ENCODE measurements at places on chromosomes 3 and 15.
A peak's percentile ranks its signal among the peaks of the same experiment; 100 is the strongest.

DNA sequence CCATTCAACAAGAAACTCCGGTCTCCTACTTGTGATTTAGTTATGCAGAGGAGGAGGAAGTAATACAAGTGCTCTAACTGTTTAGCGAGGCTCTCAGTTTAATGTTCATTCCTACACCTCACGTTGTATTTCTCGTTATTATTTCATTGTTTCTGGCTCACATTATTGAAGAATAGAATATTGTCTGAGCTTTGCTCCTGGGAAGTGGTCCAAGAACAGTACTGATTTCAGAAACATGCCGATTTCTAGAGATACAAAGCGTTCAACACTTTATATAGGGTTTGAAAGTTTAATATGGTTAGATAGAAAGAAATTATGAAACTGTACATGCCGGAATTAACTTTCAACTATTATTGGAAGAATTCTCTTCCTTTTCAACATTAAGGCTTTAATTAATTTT, 1145.5 kb downstream of the TBL1XR1 start:
- DNase-seq, result no peak

DNA sequence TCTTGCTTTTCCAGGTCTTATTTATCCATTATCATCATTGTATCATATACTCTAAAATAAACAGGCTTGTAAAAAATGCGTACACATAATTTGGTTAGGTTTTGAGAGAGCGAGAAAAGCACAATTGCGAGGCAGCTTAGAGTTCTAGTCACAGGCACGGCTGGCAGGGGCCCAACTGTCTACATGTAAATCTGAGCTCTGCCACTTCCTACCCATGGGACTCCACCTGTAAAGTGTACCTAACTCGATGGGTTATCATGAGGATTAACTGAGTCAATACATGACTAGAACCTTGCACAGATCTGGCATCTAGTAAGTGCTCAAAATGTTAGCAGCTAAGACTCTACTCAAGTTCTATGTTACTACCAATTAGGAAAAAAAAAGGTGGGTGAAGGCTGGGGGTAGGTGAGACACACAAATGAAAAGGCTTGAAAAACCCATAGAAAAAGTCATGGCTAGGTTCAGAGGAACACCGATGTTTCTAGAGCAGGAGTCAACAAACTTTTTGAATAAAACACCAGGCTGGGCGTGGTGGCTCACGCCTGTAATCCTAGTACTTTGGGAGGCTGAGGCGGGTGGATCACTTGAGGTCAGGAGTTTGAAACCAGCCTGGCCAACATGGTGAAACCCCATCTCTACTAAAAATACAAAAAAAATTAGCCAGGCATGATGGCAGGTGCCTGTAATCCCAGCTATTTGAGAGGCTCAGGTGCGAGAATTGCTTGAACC, 36.2 kb downstream of the GLB1 start:
- DNase-seq, result no peak

DNA sequence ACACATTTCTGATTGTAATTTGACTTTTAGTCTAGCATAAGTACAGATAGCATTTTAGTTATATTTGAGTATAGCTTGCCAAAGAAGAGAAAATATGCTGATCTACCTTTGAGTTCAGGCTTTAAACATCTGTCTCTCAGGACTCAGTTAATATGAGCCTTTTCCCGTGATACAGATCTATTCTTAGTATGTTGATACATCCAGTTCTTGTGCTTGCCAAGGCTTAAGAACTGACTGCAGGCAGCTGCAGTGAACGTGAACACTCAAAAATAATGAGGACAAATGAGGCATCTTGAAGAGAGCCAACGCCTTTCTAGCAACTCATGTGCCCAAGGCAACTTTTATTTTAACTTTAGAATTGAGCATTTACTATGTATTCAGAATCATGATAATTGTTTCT, 325.5 kb downstream of the SI start:
- DNase-seq, result no peak

- DNase-seq, result no peak
Measured at GRCh38 chr3:188404701-188405100, 250.7 kb downstream of the LPP start.

DNA sequence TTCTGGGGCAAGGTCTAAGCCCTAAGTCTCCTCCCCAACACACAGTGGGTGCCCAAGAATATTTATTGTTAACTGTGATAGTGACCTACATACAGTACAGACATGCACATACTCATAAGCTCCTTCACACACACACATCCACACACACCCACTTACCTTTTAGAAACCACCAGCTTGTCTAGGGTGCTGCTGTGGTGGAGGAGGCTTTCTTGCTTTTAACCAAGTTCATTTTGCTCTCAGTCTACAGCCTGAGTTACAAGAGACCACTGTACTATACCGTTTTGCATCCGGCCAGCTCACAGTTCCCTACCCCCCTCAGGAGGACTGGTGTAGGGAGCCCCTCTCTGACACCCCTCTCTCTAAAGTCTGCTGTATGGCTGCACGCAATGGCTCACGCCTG, 16.7 kb downstream of the DAPK2 start:
- no peak for DNase-seq

- no peak for DNase-seq
Measured at GRCh38 chr15:72614810-72615532, 39.5 kb upstream of the GOLGA6B start.

DNA sequence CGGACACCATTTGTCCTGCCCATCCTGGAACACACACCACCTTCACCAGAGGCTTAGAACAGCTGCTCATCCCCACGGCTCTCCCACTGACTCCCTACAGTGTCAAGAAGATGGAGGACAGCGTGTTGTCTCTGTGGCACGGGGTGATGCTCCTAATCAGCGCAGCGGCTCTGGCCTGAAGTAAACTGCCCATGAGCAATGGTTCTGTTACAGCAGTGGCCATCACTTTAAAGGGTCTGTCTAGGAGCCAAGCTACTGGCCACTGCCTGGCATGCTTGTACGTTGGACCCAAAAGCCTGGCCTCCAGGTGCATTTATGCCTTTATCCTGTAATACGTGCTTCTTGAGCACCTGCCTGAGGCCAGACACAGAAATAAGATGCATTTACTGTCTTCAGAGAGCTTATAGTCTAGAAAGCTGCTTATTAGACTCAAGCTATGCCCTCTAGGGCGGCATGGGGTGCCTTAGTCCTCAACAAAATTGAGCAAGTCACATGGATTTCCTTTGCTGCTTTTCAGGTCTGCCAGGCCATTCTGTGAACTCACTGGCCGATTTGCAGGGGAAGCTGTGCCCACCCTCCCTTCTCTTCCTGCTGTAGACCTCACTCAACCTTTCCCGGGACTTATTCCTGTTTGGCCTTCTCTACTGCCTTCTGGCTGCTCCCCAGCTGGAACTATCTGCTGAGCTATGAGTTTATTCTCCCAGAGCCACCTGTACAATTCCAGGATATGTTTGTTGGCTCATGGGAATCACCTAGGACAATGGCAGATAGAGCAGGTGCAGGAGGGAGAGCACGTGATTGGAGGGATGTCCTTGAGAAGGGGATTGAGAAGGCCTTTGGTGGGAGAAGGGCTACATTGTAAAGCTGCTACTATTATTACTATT, 51.9 kb downstream of the STARD5 start:
- DNase-seq, result no peak

- DNase-seq, result no peak
Measured at GRCh38 chr15:100740138-100740537, 137.7 kb downstream of the ASB7 start.

- no peak for DNase-seq
Measured at GRCh38 chr15:63715818-63716217, 117.9 kb downstream of the HERC1 start.

- DNase-seq, result no peak
Measured at GRCh38 chr3:100865442-100865841, 127.8 kb downstream of the ABI3BP start.

DNA sequence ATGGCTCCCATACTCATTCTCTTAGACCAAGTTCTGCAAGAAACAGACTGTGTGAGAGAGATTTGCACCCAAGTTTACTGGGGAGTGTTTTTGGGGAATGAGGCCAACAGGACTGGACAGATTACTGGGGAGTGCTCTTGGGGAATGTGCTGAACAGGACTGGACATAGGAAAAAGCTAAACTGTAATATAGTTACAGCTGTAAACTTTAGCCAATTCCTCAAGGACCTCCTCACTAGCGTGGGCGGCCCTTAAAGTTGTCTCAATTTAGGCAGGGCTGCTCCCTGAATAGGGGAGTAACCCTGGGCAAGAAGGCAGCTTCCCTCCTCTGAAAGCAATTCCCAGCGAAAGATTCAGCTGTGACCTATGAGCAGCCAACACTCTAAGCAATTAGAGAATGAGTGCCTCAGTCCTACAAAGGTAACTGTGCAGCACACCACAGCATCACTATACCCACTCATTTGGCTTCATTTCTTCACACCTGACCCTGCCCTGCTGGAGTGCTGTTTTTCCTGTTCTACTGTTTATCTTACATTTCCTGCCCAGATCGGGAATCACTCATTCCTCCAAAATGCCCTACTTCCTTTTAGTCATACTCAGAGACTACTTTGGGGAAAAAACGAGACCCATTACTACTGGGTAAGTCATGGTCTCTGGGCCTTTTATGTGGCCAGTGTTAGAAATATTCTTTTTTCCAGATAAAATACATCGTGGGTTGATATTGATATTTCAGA, 41.3 kb upstream of the TRIM42 start:
- DNase-seq, result peak; percentile 18

DNA sequence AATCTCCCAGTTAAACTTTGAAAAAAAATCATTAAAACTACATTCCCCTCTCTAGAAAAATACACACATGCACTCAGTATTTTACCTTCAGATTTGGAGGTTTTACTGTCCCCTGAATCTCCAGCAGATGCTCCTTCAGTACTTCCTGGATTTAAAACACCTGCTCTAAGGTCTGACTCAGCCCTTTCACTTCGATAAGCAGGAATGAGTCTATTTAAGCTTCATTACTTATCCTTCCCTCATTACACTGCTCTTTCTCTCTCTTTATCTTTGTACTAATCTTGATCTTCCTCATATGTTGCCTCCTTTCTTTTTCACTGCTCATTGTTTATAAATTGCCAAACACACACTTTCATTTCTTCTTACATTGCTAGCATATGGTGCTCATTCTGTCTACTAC, 443.9 kb downstream of the DIPK2A start:
- DNase-seq, result no peak

DNA sequence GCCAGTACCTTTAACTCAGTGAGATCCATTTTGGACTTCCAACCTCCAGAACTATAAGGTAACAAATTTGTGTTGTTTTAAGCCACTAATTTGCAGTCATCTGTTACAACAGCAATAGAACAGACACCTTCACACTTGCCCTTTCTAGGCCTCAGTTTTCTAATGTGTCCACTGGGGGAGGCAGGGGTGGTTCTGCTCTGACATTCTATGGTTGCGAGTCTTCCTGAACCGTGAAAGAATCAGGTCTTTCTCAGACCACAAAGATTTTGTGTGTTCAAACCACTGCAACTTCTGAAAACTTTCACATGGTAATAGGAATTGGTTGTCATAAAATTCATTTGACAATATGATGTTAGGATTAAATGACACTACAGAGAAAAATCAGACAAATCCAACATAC, 26.8 kb upstream of the CSTA start:
- DNase-seq, result no peak

DNA sequence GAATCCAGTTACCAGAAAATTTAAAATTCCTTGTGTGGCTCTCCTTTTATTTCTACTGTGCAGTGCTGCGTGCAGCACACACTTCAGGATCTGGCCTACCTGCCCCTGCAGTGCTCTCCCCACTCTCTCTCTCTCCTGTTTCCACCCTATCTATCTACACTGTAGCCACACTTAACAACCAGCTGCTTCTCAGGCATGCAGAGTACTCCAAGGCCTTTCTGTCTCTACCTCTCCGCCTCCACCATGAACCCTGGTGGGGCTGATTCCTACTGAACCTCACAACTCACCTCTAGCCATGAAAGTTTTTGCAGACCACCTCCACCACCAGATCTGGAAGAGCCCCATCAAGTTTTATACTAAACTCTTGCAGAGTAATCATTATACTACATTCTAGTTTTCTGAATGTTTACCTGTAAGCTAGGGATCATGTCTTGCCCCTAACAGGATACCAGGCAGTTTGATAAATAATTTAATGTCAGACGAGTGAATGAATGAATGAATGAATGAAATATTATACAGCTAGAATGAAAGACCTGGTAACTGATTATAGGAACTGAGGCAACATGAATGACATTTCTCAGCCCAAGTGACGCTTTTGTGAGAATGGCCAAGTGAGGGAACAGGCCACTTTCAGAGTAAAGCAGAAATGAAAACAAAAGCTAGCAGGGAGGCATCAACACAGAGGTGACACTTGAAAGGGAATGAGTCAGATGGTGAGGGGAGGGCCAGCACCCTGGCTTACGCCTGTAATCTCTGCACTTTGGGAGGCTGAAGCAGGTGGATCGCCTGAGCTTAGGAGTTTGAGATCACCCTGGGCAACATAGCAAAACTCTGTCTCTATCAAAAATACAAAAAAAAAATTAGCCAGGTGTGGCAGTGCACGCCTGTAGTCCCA, 363.5 kb downstream of the FOXP1 start:
- DNase-seq, result no peak

DNA sequence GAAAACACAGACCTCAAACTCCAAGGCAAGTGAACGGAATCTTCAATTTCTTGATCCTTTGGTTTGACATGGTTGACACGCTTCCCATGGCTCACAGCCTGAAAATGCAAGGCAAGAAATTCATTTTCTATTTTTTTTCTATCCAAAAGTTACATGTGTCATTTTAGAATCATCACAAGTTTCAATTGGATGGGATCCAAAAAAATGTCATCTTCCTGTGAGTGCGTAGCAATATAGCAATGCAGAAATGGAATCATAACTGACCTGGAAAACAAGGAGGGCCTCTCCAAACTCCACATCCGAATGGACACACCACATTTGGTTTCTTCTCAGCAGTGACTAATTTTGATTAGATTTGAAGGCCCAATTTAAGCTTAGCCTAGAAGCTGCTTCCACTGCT, 175.8 kb upstream of the ATP11B start:
- DNase-seq, result no peak

GRCh38 chr3:6805236-6805635, 55.7 kb upstream of the GRM7 start:
- no peak for DNase-seq

DNA sequence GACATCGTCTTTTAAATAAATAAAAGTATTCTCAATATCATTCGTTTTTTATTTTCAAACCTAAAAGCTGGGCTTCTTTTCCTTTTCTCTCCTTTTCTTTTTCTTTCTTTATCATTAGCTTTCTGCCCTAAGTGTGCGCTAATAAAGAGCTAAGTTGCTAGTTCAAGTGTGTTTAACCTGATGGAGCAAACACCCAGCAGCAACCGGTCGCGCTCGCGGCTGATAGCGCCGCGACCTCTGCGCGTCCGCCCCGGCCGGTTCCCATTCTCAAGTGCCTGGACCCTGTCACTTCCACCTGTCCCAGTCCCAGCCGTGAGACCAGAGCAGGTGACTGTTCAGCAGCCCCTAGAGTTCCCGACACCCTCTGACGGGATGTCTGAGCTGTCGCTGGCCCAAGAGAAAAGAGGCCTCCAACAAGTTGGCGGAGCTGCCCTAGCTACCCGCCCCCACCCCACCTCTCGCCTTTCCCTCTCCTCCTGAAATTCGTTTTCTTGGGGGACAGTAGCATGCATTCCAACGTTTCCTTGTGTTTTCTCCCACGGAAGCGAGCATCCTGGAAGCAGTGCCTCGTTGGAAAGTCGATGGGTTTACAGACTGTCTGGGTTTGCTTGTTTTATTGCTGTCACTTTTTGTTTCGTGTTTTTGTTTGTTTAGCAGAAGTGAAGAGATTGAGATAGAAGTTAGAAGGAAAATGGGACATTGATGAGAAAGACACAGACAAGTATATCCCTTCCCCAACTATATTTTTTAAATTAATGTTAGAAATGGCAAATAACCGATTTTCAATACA, 3.1 kb upstream of the MECOM start:
- DNase-seq, result no peak
